Cardiac septum (tissue), 1 donor: ENCODE measurements at places on chromosomes 4 and X.
A peak's percentile ranks its signal among the peaks of the same experiment; 100 is the strongest.

DNA sequence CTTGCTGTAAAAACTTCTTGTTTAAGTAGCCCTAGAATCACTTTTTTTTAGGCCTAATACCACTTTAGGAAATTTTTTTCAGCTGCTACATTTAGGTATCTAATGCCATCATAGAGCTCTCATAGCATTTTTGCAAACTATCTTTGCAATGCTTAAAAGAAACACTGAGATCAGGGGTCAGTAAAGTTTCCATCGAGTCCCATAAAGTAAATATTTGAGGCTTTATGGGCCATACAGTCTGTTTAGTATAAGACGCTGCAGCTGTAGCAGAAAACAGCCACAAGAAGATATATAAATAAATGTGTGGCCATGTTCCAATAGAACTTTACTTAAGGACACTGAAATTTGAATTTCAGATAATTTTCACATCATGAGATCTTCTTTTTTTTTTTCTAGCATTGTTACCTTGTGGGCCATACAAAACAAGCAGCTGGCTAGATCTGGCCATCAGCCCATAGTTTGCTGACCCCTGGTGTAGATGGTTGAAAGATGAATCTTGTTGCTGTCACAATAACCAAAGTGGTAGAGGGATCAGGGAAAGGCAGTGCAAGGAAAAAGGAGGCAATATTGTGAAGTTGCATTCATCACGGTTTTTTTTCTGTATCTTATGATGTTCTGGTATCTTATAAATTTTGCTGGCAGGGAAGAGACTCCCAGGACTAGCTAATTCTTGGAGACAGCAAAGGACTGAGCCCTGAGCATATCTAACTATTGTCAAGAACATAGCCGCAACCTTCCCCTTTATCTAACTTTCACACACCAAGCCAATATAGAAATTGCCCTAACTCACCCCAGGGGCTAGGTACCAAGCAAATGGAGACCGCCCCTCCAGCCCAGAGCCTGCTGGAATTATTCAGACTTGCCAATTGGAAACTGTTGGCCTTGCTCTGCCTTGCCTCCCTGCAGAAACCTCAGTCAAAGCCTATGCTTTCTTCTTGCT, 46.6 kb downstream of the RASGEF1B start:
- no peak for DNase-seq

- DNase-seq, result no peak
Observed at GRCh38 chr4:900073-900472, 32.0 kb downstream of the GAK start.

GRCh38 chrX:77440330-77440729, 6.9 kb upstream of the FGF16 start:
- DNase-seq, result no peak

DNA sequence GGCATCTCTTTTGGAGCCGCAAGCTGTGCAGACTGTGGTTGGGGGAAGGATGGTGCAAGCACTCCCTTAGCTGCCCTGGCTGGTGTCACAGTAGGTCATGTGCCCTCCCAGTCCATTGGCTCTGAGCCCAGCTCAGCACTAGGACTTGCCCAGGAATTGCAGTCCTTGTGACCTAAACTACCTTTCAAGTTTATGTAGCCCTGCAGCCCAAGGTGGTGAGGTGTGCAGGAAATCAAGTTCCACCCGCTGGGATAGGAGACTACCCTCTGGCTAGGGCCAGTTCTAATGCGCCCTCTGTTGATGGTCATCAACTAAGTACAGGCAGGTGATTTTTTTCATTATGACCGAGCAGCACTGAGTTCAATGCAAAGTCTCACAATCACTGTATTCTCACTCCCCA, 335.2 kb downstream of the UBE2NL start:
- DNase-seq, result no peak

- DNase-seq, result no peak
Observed at GRCh38 chrX:134636851-134637250, 21.4 kb downstream of the PLAC1 start.

DNA sequence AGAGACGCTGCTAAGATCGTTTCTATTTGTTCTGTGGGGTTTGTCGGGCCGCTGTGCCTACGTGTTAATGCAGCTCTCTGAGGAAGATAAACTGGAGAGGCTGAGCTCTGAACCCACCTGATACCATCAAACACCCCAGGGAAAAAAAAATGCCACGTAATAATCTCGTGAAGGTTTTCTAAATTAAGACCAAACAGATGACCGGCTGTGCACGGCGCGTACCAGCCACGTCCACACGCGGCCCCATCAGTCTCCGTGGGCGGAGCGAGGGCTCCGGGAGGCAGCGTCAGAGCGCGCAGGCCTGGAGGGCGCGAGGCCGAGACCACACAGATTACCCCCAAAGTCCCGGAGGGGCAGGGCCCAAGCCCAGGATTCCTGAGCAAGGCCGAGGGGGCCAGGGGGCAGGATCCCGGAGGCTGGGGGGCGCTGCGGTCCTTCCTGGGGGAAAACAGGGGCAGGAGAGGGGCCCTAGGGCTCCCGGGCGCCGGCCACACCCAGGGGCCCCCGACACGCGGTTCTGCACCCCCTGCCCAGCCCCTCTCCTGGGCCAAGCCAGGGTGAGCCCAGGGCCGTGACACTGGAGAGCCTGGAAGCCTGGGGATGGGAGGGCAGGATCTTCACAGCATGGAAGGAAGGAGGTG, 91.9 kb downstream of the FAM53A start:
- DNase-seq, result peak; percentile 50
